Gastrocnemius medialis (tissue), 4 donors: ENCODE measurements at places on chromosomes 12 and 14. TPM values are rescaled to one million over a fixed set of nuclear protein-coding genes. Genes with fewer than 3 reads are reported as not detected.

MGP gene
- total RNA-seq: 67.3 TPM

GRCh38 chr12:121649819-121650353, 19.6 kb downstream of the MORN3 start:
- DNase-seq: no peak
- no peaks in the 10 kb centered on the region for H3K36me3 ChIP-seq
- no peaks in the 10 kb centered on the region for H3K4me1 ChIP-seq
- H3K27ac ChIP-seq: no peak overlapping the region
- H3K27me3 ChIP-seq: no peaks in the 10 kb centered on the region

- H3K36me3 ChIP-seq: peaks cover 7% of the 10 kb centered on the region
- no peaks in the 10 kb centered on the region for H3K27me3 ChIP-seq
- no peak overlapping the region for H3K4me3 ChIP-seq
- DNase-seq: no peak
Measured at GRCh38 chr14:95440951-95441350, 75.5 kb downstream of the SYNE3 start.

DNA sequence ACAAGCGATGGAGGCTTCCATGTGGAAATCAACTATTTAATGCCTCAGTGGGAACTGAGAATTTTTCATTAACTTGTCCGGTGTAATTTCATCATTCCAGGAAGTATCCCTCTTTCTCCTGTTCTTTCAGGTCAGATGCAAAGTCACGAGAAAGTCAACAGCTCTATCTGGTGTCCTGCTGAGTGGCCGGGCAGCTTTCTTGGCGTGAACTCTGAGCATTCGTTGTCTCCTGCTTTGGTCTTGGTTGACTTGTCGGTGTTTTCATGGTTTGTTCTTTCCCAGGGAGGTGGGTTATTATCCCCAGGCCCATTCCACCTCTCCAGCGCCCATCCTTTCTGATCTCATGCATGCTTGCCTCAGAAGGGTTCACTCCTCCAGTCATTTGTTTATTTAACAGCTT, 149.1 kb downstream of the GLT1D1 start:
- no peak overlapping the region for H3K4me3 ChIP-seq
- H3K36me3 ChIP-seq: no peaks in the 10 kb centered on the region
- no peak overlapping the region for H3K27ac ChIP-seq
- no peaks in the 10 kb centered on the region for H3K27me3 ChIP-seq
- no peak for DNase-seq

GRCh38 chr12:57243521-57244311, 7.3 kb downstream of the STAC3 start:
- peak overlapping the region; percentile 91 for H3K27ac ChIP-seq
- DNase-seq: peak; percentile 50
- H3K4me1 ChIP-seq: peaks cover 66% of the 10 kb centered on the region
- no peaks in the 10 kb centered on the region for H3K27me3 ChIP-seq
- H3K4me3 ChIP-seq: peak overlapping the region; percentile 48

- peak overlapping the region; percentile 75 for H3K27ac ChIP-seq
- no peaks in the 10 kb centered on the region for H3K27me3 ChIP-seq
- no peaks in the 10 kb centered on the region for H3K36me3 ChIP-seq
Measured at GRCh38 chr12:110224379-110225304, 56.4 kb upstream of the ATP2A2 start.

DNA sequence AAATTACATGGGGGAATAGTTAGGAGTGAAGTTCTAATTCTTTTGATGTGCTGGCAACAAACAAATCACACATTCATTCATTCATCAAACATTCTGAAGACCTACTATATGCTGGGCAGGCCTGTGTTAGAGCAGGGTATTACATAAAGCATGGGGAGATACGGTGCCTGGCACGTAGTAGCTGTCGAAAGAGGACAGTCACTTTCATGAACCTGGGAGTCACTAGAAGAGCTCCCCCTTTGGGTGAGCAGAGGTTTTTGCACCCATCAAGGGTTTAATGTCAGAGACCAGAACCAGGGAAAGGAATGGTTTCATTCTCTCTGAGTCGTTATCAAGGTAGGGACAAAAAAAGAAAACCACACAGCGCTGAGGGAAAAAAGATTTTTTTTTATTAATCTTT, 10.0 kb downstream of the LHX5 start:
- H3K27me3 ChIP-seq: peaks cover 64% of the 10 kb centered on the region
- peaks cover 19% of the 10 kb centered on the region for H3K4me1 ChIP-seq
- H3K4me3 ChIP-seq: no peak overlapping the region
- no peak overlapping the region for H3K27ac ChIP-seq
- H3K36me3 ChIP-seq: no peaks in the 10 kb centered on the region
- DNase-seq: no peak

DNA sequence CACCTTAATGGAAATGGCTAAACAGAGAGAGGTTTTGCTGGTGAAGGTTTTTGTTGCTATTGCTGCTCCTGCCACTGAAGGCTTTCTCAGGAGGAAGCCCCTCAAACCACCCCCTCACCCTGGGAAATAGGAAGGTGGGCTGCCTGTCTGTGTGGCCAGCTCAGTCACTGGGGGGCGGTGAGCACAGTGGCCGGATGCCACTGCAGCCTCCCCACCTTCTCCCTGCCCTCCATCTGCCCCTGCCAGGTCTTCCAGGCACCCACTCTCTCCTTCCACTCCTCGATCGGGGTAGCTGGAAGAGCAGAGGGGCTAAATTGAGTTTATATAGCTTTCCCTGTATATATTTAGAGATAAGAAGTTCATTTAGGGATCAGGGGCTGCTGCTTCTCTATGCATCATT, 80.8 kb downstream of the PAPOLA start:
- H3K27ac ChIP-seq: no peak overlapping the region
- DNase-seq: no peak
- no peak overlapping the region for H3K4me3 ChIP-seq
- H3K4me1 ChIP-seq: no peaks in the 10 kb centered on the region
- H3K27me3 ChIP-seq: peaks cover 6% of the 10 kb centered on the region

DNA sequence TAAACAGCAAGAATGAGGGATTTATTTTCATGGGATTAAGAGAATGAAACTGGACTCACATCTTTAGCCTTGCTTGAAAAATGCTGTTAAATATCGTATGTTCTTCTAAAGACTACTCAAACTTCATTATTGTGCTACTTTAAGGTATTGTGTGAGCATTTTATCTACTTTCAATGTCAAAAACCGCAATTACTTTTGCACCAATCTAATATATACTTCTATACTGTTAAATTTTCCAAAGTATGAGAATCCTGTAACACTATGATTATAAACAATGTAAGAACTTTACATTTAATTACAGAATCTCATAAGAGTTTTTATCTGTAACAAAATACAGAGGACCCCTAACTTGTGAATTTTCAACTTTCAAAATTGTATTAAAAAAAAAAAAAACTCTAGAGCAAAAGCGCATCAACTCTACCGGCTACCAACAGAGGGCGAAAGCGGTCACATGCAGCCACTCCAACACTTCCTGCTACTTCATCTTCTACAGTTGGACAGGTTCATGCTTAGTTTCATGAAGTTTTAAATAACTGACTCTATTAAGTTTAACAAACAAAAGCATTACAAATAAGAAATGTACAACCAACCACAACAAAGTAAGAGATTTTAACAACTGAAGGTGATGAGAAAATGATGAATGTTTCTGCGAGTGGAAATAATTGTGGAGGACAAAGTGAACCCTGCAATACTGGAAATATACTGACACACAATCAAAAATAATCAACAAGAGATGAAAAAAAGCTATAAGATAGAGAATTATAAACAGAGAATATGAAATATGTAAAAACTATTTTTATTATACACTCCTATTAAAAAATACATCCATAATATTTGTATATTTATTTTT, 210.9 kb downstream of the MED13L start:
- no peak for DNase-seq
- peaks cover 90% of the 10 kb centered on the region for H3K4me1 ChIP-seq
- no peak overlapping the region for H3K27ac ChIP-seq

DNA sequence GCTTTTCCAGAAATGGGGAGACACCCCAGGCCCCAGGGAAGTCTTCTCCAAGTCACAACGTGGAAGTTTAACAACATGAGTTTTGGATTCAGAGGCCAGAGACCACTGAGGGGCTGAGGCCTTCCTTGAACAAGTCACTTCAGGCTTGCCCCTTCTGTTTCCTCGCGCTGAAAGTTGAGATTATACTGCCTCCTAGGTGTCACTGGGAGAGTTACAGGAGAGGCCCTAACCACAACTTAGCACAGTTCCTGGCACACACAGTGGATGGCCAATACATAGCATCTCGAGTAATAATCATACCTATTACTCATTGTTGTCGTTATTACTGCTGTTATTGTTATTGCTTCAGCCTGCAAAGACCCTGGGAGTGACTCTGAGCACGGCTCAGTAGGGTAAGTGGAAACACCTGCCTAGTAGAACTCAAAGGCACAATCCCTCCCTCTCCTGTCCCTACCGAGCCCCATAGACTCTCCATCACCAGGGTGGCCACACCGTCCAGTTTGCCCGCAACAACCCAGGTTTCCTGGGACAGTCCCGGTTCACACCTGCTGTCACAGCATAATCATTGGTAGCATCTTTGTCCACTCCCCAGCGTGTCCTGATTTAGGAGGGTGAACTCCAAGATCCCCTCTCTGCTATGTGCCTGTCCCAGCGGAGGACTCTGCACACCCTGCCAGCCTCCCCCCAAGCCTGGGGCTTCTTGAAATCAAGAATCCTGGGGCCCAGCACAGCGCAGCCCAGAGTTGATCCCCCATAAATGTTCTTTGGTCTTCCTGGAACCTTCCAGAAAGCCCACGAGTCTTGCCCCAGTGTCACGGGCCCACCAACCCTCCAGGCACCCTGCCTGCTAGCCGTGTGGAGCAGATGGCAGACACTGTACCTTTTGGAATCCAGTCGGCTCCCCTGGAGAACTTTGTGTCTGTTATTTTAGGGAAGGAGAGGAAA, 85.0 kb downstream of the SYNE3 start:
- H3K36me3 ChIP-seq: peaks cover 5% of the 10 kb centered on the region
- DNase-seq: no peak
- no peaks in the 10 kb centered on the region for H3K4me1 ChIP-seq
- H3K27ac ChIP-seq: no peak overlapping the region
- no peak overlapping the region for H3K4me3 ChIP-seq

GRCh38 chr12:84738481-84738972, 174.1 kb downstream of the SLC6A15 start:
- H3K36me3 ChIP-seq: no peaks in the 10 kb centered on the region
- no peak overlapping the region for H3K4me3 ChIP-seq
- H3K4me1 ChIP-seq: no peaks in the 10 kb centered on the region
- no peaks in the 10 kb centered on the region for H3K27me3 ChIP-seq
- DNase-seq: no peak

RHEBL1 gene
- total RNA-seq: not detected

KLRB1 gene
- not detected for total RNA-seq

SEC23A gene
- total RNA-seq: 183 TPM

- no peaks in the 10 kb centered on the region for H3K27me3 ChIP-seq
- H3K4me3 ChIP-seq: no peak overlapping the region
- H3K4me1 ChIP-seq: no peaks in the 10 kb centered on the region
- H3K27ac ChIP-seq: no peak overlapping the region
Measured at GRCh38 chr14:59849411-59850130, 21.0 kb downstream of the RTN1 start.

- peak overlapping the region; percentile 94 for H3K27ac ChIP-seq
- H3K27me3 ChIP-seq: no peaks in the 10 kb centered on the region
- peak overlapping the region; percentile 82 for H3K4me3 ChIP-seq
- H3K4me1 ChIP-seq: peaks cover 16% of the 10 kb centered on the region
- no peak for DNase-seq
Measured at GRCh38 chr12:56190695-56191155, 1.4 kb upstream of the SMARCC2 start.

- H3K27me3 ChIP-seq: no peaks in the 10 kb centered on the region
- no peak overlapping the region for H3K4me3 ChIP-seq
- H3K4me1 ChIP-seq: peaks cover 100% of the 10 kb centered on the region
- H3K36me3 ChIP-seq: no peaks in the 10 kb centered on the region
- no peak for DNase-seq
Measured at GRCh38 chr14:73750531-73750901, 36.3 kb upstream of the PNMA1 start.

- no peak overlapping the region for H3K4me3 ChIP-seq
- H3K36me3 ChIP-seq: no peaks in the 10 kb centered on the region
- DNase-seq: peak; percentile 18
- H3K4me1 ChIP-seq: no peaks in the 10 kb centered on the region
Measured at GRCh38 chr12:47377414-47378221, 297.9 kb upstream of the AMIGO2 start.

KRAS gene
- total RNA-seq: 8.3 TPM

DNA sequence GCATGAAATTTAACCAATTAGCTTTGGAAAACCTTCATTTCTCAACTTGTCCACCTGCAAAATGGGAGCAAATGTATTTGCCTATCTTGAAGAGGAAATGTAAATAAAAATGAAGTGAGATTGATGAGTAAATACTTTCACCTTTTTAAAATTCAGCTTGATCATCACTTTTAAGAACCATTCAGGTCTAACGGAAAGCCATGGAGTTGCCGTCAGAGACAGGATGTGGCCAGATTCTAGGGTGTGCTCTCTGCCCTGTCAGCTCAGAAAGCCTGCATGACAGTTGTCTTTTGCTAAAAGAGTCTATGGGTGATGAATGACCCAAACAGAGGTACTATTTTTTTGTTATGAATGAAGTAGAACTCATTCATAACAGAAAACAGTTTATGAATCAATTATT, 104.3 kb upstream of the SLC35F4 start:
- no peaks in the 10 kb centered on the region for H3K36me3 ChIP-seq
- H3K27ac ChIP-seq: no peak overlapping the region
- no peak overlapping the region for H3K4me3 ChIP-seq
- no peaks in the 10 kb centered on the region for H3K4me1 ChIP-seq
- H3K27me3 ChIP-seq: no peaks in the 10 kb centered on the region
- no peak for DNase-seq

- no peaks in the 10 kb centered on the region for H3K27me3 ChIP-seq
- H3K27ac ChIP-seq: no peak overlapping the region
- DNase-seq: no peak
- H3K36me3 ChIP-seq: no peaks in the 10 kb centered on the region
Measured at GRCh38 chr14:66503532-66503931, 4.4 kb upstream of the GPHN start.

SMOC1 gene
- total RNA-seq: 10.2 TPM

DNA sequence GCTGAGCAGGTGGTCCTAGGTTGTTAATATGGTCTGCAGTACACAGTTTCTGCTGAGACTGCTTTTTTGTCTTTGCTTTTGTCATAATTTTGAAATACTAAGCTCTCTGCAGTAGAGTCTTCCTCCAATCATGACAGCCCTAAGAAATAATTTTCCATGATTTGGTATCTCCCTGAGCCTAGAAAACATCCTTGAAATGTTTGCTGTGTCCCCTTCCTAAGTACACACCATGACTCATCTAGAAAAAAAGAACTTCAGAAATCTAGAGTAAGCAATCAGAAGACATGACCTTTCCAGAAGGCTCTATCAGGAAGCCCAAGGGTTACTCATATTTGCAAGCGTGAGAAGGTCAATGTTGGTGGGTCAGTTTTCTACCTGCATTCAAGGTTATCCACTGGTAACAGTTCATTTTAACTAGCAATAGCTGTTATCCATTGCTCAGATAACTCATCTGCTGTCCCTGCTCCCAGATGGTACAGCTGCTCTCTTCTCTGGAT, 16.4 kb downstream of the DAD1 start:
- no peak overlapping the region for H3K27ac ChIP-seq
- H3K27me3 ChIP-seq: no peaks in the 10 kb centered on the region
- H3K36me3 ChIP-seq: peaks cover 32% of the 10 kb centered on the region
- no peak overlapping the region for H3K4me3 ChIP-seq
- H3K4me1 ChIP-seq: peaks cover 21% of the 10 kb centered on the region

- H3K27ac ChIP-seq: no peak overlapping the region
- no peak overlapping the region for H3K4me3 ChIP-seq
- no peaks in the 10 kb centered on the region for H3K36me3 ChIP-seq
- DNase-seq: no peak
- no peaks in the 10 kb centered on the region for H3K4me1 ChIP-seq
Measured at GRCh38 chr14:78921856-78922255, 751.7 kb downstream of the NRXN3 start.

ASCL1 gene
- not detected for total RNA-seq

- no peaks in the 10 kb centered on the region for H3K27me3 ChIP-seq
- no peak overlapping the region for H3K27ac ChIP-seq
- no peak for DNase-seq
- H3K36me3 ChIP-seq: no peaks in the 10 kb centered on the region
- no peak overlapping the region for H3K4me3 ChIP-seq
- H3K4me1 ChIP-seq: no peaks in the 10 kb centered on the region
Measured at GRCh38 chr14:102729268-102729667, 48.0 kb upstream of the TRAF3 start.
